ENCODE measurements at places on chromosomes 5 and 9.

GRCh38 chr5:75438722-75439121, 72.7 kb downstream of the CERT1 start:
- DNase-seq, result no peak

DNA sequence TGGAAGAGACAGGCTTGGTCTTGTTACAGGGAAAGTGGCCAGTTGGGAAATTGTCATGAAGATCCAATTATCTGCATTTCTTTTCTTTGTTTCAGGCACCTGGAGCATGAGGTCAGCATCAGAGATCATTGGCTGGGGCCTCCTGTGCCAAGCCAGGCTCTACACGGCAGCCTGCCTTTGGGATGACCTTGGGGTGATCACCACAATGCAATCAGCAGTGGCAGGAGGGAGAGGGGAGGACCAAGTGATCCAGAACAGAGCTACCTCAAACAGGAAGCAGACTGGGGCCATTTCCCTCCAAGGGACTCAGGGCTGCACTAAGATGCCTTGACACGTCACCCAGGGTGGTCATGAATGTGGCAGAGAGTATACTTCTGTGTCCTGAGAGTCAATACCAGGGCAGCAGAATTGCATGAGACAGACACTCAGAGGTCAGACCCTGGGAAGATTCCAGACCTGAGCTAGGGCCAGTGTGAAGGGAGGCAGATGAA, 8.9 kb downstream of the SMIM23 start:
- no peak for DNase-seq

DNA sequence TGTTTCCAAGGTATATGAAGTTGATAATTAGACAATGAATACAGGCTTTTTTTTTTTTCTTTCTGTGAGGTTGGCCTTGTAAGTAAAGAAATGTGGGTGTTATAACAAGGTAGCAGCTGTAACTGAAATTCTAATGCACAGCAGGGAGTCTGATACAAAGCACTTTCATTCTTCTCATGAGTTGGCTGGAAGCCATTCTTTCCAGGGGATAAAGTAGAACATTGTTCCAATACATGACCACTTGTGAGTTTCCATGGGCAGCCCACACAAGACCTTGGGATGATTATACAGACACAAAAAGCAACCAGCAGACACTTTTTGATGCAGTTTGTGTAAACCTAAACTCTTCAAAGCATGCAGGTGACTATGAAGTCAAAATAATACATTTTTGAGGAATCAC, 1785.9 kb upstream of the WWC1 start:
- no peak for DNase-seq

GRCh38 chr5:179819296-179820126, 1.2 kb upstream of the SQSTM1 start:
- no peak for DNase-seq

DNA sequence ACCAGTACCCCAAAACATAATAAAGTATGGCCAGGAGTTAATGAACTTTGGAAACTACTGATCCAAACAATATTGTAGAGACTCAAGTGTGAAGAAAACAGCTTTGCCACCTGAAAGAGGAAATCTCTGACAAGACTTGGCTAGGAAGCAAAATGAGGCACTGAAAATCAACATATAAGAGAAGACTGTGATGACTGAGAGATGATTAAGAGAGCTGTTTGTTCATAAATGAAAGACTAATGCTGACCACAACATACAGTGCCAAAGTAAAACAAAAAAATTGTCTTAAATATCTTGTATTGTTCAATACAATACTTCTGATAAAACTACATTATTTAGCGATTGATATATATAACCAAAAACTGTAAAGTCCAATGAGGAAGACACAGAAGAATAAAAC, 7.2 kb downstream of the RC3H2 start:
- no peak for DNase-seq

DNA sequence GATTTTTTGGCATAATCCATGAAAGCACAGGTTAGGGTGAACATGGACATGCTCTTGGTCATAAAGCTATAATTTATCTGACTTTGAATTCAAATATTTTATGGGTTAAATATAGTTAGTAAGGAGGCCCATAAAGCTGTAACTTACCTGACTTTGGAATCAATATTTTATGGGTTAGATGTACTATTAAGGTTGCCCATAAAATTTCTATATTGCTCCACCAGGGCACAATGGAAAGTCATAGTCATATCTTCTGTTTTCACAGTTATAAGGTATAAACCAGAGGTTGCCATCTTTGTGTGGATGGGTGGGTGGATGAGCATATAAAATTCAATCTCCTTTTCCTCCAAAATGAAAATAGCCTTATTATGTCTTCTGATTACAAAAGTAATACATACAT, 120.5 kb upstream of the ADAMTSL1 start:
- DNase-seq, result no peak

DNA sequence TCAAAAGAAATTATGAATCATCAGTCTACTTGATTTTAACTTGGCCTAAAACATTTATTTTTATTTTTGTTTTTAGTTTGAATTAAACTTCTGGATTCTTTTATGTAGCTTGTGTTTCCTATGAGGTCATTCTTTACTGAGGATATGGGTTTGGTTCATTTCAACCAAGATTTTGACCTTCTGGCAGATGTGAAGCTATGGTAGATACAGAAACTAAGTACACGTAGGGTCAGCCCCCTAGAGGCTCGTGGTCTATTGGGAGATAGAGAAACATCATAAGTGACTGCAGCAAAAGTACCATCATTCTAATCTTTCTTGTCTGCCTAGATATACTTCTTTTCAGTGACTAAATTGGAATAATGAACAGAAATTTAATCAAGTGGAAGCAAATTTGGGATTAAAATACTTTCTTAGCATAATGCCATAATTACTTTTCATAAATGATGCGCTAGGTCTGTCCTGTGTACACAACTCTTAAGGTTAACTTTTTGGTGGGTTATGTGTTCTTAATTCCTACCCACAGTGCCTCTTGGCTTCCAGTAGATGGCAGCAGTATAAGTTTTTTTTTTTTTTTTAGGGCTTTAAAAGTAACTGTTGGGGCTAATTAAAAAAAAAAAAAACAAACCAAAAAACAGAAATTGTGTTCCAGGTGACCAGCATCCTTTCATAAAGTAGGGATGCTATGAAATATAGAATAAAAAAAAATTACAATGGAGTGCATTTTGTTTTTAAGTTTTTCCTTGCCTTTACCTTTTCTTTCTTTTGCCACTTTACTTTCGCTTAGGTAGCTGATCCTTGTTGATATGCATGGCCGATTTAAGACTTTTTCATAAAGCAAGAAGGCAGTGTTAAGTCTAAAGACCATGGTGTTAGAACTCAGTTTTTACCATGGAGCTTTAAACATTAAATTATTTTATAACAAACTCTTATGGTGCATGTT, 49.9 kb downstream of the LRRTM2 start:
- DNase-seq, result no peak

DNA sequence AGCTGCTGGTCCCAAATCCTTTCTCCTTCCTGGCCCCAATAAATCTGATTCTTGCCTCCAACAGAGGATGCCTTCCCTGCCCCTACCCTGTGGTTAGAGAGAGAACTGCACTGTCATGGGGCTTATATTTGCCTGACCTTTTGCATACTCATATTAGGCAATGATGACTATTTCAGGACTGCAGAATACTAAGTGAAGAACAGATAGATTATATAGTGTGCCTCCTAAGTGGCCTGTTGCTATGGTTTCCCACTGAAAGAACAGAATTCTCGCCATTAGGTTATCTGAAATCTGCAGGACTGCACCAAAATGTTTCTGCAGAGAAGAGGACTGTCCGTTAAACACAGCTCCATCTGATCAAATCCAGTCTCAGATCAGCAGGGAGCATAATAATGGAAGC, 87.3 kb upstream of the CCNG1 start:
- no peak for DNase-seq

- no peak for DNase-seq
Observed at GRCh38 chr5:153520952-153521351, 30.5 kb downstream of the GRIA1 start.

DNA sequence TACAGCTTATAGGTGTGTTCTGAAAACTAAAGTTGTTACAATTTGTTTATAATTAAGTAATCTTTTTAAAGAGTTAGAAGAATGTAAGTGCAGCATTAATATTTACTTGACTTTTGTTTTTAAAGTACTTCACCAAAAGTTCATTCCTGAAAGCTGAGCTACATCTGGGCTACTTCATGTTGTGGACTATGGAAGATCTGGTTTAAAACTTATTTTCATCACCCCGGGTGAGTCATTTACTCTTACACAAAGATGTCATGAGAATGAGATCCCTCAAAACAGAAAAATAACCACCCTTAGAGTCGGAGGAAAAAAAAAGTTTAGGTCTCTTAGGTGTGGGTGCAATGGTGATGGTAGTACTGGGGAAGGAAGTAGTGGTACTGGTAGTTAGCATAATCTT, 5.1 kb downstream of the POU5F2 start:
- DNase-seq, result no peak

GRCh38 chr5:40402007-40402364, 277.7 kb upstream of the PTGER4 start:
- DNase-seq, result no peak

DNA sequence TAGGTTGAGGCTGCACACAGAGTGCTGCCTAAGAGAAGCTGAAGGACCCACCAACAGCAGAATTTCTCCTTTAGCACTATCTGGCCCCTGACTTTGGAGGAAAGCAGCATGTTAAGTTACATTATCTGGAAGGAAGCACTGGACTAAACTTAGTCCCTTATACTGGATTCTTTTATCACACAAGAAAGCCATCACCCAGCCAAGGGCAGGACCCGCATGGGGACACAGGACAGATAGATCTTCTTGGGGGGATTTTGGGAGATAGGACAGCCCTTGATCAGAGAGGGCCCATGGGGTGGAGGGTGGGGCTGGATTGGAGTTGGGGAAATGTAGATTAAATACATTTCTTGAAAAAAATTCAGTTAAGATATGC, 14.4 kb downstream of the ANKRD33B start:
- DNase-seq, result no peak

DNA sequence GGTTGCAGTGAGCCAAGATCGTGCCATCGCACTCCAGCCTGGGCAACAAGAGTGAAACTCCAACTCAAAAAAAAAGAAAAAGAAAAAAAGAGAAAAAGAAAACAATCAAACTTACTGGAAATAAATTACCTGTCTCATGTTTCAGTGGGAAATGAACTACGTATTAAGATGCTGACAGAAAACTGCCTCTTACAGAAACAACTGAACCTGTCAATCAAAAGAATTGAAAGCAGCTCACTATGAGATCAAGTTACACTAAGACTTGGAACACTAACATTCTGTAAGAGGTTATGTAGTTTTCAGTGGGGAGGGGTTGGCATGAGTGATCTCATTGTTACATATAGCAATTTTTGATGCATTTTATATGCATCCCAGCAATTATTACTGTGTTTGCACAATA, 64.4 kb upstream of the SPATA31E1 start:
- DNase-seq, result no peak
